ENCODE measurements at places on chromosomes 12 and 14.

- DNase-seq = no peak
Measured at GRCh38 chr12:31260840-31261239, 65.1 kb downstream of the SINHCAF start.

DNA sequence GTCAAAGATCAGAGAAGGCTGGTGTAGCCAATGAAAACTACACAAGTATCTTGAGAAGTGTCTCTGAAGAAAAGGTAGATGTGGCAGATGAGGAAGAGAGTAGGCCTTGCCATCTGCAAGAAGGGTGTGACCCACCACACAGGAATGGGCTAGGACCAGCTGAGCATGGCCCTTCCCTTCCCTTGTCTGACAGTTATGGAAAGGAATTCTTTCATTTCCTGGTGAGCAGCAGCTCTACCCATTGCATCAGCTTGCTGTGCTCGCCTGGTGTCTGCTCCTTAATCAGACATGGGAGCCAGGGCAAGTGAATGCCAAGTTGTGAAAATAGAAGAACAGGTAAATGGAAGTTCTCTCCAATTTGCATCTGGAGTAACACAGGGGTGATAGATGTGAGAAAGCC lies 145.2 kb upstream of the KRR1 start:
- DNase-seq = no peak

- DNase-seq = no peak
Measured at GRCh38 chr14:105927096-105928060, 401.0 kb downstream of the TMEM121 start.

GRCh38 chr12:122197612-122197966 lies 5.9 kb upstream of the B3GNT4 start:
- DNase-seq = no peak

DNA sequence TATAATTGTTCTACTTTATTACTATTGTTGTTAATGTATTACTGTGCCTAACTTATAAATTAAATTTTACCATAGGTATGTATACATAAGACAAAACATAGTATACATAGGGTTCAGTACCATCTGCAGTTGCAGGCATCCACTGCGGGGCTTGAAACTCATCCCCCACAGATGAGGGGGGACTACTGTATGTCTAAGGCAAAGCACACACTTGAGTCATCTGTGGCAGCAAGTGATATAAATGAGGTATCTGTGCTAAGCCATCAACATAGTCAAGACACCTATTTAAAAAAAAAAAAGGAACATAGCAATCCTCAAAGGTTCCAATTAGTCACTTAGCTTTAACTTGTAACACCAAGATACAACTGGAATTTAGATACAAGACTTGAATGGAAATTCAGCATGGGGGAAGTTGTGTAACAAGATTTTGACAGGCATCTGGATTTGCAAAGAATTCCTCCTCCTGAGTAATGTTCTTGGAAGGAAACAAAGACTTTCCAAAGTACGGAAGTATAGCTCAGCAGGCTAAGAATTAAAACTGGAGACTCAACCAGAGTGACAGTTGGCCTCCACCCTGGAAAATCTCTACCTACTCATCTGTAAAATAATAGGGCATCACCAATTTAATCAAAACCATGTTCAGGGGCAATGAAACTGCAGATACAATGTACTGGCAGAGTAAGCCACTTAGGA lies 14.9 kb downstream of the DCAF5 start:
- DNase-seq = peak; percentile 47

DNA sequence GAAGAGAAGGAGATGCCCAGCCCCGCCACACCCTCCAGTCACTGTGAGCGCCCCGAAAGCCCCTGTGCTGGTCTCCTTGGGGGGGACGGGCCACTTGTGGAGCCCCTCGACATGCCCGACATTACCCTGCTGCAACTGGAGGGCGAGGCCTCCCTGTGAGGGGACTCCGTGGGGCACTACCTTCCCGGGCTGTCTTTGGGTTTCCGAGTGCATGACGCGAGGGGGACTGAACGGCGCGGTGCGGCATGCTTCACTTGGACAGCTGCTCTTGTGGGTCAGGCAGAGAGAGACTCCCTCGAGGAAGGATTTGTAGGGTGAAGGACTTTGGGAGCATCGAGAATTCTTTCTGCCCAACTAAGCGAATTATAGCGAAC lies 1.1 kb downstream of the CCDC184 start:
- no peak for DNase-seq

- DNase-seq = no peak
Measured at GRCh38 chr12:126157575-126157966, 1092.3 kb downstream of the AACS start.

GRCh38 chr12:49352351-49352750 lies 5.7 kb downstream of the DNAJC22 start:
- no peak for DNase-seq

GRCh38 chr14:65082930-65083329 lies 19.4 kb downstream of the MAX start:
- DNase-seq = no peak

GRCh38 chr12:93597608-93598007 lies 25.1 kb downstream of the SOCS2 start:
- DNase-seq = no peak
